ENCODE measurements at places on chromosomes 11 and 22.

DNA sequence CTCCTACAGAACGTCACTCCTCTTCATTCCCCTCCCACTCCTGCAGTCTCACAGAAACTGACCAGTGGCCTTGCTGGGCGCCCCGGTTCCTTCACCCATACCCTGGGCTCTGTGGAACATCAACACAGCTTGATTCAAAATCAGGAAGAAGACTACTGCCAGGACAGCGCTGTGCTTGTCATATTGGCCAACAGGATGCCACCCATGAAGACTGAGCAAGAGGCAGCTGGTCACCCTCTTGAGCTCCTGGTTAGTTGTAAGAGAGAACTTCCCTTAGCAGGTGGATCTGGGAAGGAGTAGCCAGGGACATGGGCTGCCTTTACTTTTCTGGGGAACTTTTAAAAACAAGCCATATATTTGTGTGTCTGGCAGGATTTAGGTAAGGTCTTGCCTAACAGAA, 110.4 kb upstream of the TIMP3 start:
- no peak for DNase-seq

DNA sequence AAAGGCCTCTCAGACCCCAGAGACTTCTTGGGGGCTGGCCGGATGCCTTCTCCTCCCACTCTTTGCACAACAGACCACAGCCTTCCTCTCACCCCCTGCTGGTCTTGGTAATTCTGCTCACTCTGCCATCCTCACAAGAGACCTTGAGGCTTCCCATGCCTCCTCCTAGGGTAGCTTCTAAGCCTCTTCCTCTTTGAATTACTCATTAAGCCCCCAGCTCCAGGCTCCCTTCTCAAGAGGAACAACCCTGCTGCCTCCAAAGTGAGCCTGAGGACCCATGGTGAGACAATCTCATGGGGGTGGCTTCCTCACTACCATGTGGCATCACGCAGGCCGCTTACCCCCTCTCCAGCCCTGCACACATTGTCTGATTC, 184.6 kb upstream of the SYT13 start:
- no peak for DNase-seq

GRCh38 chr11:113188371-113188834, 126.0 kb upstream of the TTC12 start:
- no peak for DNase-seq

- no peak for DNase-seq
These were observed 261.5 kb downstream of the LARGE1 start for GRCh38 chr22:33658775-33659174.

DNA sequence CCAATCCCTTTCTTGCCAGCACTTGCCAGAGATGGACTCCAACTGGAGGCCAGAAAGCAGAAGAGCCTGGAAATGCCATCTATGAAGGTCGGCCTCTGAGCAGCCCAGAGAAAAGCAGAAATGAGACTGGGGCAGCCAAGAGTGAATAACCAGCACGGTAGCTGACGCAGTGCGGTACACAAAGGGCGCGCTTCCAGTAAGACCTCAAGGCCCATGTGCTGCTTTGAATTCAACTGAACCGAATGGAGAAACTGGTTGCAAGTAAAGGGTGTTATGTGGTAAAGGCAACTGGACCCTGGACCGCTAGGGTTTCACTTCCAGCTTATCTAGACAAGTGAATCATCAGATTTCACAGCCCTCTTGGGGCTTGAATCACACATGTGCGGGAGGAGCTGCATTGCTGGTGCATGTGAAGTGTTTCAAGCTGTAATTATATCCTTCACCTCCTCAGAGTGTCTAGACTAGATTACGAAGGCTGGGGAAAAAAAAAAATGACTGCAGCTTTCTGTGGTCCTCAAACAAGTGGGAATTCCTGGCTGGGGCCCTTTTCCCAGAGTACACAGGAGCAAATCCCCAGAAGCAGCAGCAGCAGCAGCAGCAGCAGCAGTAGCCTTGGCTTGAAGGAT, 128.9 kb downstream of the CCDC34 start:
- DNase-seq = no peak

All from T follicular helper cell (primary cell).